Fibroblast of the aortic adventitia (primary cell): ENCODE measurements at places on chromosomes 12 and 14. TPM values are rescaled to one million over a fixed set of nuclear protein-coding genes. Genes with fewer than 3 reads are reported as not detected.

MMP19 gene
- total RNA-seq: 9.7 and 11.1 TPM in 2 replicates

DNA sequence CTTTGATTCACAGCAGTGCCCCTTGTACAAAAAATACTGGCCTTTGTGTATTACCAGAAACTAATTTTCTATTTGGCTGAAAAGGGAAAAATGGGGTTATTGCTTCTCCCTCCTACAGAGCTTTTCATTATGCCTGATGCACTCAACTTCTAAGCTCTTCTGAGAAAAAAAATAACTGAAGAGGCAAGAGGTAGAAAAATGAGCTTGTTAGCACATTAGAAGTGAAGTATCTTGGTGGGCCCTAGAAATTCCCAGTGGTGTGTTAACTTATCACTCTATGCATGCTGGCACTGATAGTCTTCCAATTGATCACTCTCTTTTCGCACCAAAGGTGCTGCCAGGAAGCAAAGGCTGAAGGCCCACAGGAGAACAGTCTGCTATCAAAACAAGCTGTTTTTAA is 17.1 kb downstream of the INSM2 start:
- no peak for DNase-seq

DNA sequence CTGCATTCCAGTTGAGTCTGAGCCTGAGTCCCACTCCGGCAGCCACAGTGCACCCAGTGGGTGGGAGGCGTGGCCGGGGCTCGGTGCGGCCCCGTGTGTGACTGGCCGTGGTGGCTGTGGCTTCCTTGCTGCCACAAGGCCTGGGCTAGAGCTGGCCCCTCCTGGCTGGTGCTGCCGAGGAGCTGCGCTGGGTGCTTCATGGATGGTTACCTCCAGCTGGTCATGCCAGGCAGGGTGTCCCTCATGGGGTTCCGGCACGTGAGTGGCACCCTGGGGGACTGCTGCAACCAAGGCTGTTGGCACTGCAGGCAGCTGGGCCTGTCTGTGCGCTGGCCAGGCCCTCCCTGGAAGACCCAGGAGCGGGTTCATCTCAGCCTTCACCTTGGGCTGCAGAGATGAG is 62.7 kb downstream of the KIF26A start:
- DNase-seq: no peak

CLEC4A gene
- 0.45 TPM in 1 of 2 replicates, not detected in the other for total RNA-seq

DNA sequence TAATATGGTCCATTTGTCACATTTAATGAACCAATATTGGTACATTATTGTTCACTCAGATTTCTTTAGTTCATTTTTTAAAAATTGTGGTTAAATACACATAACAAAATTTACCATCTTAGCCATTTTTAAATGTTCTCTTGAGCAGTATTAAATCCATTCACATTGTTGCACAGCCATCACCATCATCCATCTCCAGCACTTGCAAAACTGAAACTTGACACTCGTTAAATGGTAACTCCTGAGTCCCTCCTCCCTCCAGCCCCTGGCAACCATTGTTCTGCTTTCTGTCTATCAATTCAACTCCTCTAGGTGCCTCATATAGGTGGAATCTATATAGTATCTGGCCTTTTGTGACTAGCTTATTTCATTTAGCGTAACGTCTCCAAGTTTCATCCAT is 86.4 kb downstream of the ACACB start:
- DNase-seq: no peak

FOXN4 gene
- not detected in 2 replicates for total RNA-seq

DNA sequence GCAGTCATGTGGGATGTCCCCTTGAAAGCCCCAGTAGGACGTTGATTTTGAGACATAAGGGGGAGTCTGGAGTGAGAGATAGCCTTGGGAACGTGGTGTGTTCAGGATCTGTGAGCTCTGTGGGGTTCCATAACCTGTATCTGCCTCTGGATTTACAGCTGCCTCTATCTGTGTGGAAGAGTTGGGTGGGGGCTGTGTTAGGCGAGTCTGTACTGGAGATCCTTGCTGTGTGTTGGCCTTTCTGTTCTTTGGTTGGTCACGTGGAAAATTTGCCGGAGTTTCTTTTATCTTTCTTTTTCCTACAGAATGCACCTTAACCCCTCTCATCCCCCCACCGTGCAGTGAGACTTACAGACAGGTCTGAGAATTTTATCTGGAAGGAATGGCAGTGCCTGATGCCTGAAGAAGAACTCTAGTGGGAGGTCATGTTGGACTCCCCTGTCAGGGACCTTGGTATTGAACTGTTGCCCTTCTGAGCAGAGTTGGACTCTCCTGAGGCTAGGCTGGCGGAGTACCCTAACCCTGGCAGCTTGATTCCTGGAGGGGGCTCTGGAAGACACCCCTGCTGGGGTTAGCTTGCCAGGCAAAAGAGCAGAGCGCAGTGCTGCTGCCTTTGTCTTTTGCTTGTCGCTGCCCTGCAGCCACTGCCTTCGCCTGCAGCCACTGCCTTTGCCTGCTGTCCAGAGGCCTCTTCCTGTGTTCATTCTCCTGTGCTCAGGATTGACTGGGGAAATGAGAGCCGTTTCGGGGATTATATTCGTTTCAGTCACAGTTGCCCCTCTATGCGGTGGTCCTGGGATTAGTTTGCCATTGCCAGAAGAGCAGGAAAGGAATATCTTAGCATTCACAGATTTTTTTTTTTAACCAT is 34.1 kb downstream of the ZNF664 start:
- no peak for DNase-seq

DNA sequence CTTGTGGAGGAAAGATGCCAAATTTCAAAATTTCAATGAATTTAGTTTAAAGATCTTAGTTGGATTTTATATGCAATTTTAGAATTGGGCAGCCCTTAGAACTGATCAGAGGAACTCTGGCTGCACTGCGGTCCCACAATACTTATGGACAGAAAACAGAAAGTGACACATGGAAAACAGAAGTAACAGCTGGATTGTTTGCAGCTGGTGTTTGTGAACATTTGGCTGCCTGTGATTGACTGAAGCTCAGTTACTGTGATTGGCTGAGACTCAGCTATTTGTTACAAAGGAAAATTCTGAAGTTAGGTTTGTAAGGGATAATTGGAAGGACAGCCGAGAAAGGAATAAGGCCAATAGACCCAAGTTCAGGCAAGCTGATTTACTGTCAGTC is 10.0 kb upstream of the KRT86 start:
- no peak for DNase-seq

DNA sequence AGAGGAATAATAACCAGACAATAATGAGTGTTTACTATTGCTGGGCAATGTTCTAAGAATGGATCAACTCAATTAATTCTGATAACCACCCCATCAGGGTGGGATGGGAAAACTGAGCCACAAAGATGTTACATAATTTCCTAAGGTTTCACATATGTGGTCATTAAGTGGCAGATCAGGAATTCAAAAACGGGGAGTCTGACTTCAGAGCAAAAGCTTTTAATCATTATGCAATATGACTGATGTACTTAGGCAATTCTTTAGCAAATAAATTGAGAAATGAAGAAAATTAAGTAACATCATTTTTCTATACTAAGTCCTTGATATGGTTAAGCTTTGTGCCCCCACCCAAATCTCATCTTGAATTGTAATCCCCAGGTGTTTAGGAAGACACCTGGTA is 53.4 kb downstream of the PLCZ1 start:
- peak; percentile 19 for DNase-seq

- peak; percentile 69 for DNase-seq
These were observed 121.7 kb upstream of the NOVA1 start for GRCh38 chr14:26719514-26719913.

GRCh38 chr12:83018088-83018487 is 331.4 kb downstream of the TMTC2 start:
- no peak for DNase-seq

FGF23 gene
- not detected in 2 replicates for total RNA-seq

- DNase-seq: peak; percentile 69
These were observed 61.0 kb upstream of the RERGL start for GRCh38 chr12:18151036-18151435.

DNA sequence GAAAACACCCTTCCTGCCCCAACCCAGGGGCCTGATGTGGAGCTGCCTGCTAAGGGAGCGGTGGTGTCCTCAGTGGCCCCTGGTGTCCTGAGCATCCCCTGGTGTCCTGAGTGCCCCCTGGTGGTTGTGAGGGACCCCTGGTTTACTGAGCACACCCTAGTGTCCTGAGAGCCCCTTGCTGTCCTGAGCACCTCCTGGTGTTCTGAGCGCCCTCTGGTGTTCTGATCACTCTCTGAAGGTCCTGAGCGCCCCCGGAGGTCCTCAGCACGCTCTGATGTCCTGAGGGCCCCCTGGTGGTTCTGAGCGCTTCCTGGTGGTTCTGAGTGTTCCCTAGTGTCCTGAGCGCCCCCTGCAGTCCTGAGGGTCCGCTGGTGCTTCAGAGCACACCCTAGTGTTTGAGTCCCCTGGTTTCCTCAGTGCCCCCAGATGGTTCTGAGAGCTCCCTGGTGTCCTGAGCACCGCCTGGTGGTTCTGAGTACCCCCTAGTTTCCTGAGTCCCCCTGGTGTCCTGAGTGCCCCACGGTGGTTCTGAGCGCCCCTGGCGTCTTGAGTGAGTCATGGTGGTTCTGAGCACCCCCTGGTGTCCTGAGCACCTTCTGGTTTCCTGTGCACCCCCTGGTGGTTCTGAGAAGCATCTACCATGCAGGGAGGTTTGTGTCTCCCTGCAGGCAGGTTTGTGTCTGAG is 1004.2 kb downstream of the TMEM121 start:
- no peak for DNase-seq

DNA sequence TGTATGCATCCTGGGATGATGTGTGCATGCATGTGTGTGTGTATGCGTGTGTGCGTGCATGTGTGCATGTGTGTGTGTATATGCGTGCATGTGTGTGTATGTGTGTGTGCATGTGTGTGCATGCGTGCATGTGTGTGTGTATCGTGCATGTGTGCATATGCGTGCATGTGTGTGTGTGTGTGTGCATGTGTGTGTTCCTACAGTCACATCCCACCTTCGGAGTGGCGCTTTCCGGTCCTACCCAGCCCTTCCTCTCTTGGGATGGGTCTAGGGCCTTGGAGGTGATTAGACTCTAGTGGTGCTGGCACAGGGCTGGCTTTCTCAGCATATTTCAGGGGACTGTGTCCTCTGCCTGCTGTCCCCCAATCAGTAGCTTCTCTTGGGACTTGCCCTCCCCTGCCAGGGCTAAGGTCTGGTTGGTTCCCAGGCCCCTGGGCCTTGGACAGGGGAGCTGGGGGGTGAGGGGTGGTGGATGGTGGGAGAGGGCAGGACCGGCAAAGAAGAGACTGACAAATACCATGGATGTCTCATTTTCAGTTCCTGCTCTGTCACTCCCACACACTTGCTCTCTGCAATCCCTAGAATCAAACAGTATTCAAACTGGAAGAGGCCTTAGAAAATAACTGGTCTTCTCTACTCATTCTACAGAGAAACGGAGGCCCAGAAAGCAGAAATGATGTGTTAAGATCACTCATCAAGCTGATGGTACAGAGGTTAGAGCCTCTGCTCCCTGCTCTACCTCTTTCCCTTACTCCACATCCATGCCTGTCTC is 21.9 kb upstream of the FAIM2 start:
- no peak for DNase-seq

CD69 gene
- not detected in 2 replicates for total RNA-seq
